Heart left ventricle (tissue), 16 donors: ENCODE measurements at places on chromosomes 2 and 18.

DNA sequence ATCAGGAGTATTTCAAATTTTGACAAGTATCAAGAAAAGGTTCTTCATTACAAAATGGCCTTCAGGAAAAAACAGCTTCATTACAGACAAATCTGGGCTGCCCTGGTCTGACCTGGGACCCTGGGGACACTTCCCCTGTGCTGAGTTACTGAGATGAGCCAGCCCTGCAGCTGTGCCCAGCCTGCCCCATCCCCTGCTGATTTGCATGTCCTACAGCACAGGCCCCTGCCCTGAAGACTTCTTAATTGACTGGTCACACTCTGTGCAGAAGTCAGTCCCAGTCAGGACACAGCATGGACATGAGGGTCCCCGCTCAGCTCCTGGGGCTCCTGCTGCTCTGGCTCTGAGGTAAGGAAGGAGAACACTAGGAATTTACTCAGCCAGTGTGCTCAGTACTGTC is 235.1 kb downstream of the ANKRD36B start:
- no peak for DNase-seq
- no peak overlapping the region for H3K4me3 ChIP-seq
- no peak overlapping the region for H3K27ac ChIP-seq

- no peaks in the 10 kb centered on the region for H3K27me3 ChIP-seq
- peaks cover 58% of the 10 kb centered on the region for H3K4me1 ChIP-seq
- no peak overlapping the region for H3K27ac ChIP-seq
- DNase-seq, result no peak
These were observed 84.4 kb downstream of the DGKD start for GRCh38 chr2:233438573-233439147.

DNA sequence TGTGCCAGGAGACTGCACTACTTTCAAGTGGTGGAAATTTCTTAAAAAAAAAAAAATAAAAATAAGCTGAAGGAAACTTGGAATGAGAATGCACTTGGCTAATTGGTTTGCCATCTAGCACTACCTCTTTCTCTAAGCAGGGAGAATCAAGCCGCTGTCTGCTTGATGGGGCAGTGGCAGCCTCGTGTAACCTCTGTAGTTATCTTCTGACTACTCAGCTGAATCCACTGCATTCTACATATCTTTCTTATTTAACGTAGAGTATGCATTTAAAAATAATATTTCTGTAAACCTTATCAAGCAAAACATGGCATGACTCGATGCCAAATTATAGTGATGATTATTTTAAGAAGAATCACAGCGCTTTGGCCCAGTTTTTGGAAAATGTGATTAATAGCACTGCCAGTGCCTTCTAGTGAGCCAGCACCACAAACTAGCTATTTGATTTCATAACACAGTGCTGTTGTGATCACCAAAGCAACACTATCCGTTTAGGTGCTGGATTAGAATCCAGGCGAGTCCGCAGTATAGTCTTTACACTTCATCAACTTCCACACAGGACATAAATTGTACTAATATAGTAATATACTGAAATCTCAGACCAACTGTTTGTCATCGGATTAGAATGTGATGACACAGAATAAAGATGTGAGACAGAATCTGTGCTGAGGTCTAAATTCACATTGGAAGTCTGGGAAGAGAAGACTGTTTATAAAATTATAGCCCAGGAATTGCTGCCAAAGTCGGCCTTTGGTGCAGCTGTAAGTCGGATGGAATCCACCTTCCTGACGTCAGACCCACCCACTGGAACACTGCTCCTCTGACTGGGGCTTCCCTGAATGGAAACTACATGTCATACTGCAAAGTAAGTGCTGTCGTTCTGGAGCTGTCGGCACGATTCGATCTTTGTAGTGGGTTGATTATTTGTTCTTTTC is 136.5 kb upstream of the ETAA1 start:
- no peaks in the 10 kb centered on the region for H3K4me1 ChIP-seq
- H3K27ac ChIP-seq, result peak overlapping the region; percentile 20
- peak; percentile 86 for DNase-seq
- no peaks in the 10 kb centered on the region for H3K27me3 ChIP-seq
- H3K4me3 ChIP-seq, result no peak overlapping the region

DNA sequence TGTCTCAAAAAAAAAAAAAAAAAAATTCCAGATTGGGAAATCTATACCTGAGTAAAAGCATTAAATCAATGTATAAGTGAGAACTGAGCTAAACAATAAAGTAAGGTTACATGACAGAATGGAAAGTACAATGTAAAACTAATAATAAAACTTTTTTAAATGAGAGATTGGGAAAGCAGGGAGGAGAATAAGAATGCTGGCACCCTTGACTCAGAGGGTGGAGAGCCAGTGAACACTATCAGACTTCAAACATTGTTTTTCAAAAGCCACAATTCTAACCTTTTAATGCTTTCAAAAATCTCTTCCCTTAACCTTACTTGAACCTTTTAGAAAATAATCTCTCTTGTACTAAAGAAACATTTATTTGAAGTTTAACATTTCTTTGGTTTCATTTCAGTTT is 63.5 kb downstream of the TBC1D8 start:
- H3K36me3 ChIP-seq, result peaks cover 12% of the 10 kb centered on the region
- no peaks in the 10 kb centered on the region for H3K27me3 ChIP-seq
- DNase-seq, result no peak
- H3K4me1 ChIP-seq, result peaks cover 10% of the 10 kb centered on the region
- no peak overlapping the region for H3K27ac ChIP-seq

DNA sequence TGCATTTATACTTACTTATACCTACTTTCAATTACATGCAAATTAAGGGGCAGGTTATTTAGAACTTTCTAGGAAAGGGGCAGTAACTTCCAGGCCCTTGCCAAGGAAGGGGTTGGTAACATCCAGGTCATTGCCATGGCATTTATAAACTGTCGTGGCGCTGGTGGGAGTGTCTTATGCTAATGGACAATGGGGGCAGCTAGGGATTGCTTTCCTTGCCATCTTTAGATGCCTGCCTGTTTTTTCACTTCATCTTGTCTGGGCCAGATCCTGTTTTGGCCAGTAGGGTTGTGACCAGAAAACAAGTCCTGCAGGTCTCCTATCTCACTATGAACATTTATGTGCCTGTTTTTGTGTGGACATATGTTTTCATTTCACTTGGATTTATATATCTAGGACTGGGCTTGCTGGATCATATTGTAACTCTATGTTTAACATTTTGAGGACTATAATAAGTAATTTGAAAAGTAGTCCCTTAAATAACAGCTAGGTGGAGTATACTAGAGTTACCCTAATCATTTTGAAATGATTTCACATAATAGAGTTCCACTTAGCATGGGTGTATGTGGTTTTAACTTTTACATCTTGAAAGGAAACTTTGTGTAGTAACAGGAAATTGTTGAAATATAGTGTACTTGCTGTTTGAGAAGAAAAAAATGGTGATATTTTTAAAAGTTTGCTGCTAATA is 56.1 kb downstream of the LCLAT1 start:
- DNase-seq, result no peak
- H3K27me3 ChIP-seq, result no peaks in the 10 kb centered on the region
- H3K36me3 ChIP-seq, result no peaks in the 10 kb centered on the region
- no peak overlapping the region for H3K4me3 ChIP-seq

DNA sequence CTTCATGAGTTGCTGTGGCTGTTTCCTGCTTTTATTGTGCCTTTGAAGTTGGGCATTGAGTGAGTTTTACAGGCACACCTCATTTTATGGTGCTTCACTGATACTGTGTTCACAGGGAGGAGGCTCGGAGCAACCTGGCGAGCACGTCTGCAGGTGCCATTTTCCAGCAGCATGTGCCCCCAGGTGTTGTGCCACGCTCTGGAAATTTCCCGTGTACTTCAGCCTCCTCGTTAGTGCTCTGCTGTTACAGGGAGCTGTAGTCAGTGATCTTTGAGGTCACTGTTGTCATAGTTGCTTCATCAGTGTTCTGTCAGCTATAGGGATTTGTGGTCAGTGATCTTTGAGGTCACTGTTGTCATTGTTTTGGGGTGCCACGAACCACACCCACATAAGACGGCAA is 20.1 kb downstream of the CTDP1 start:
- no peak overlapping the region for H3K27ac ChIP-seq
- H3K4me3 ChIP-seq, result no peak overlapping the region
- H3K27me3 ChIP-seq, result no peaks in the 10 kb centered on the region

- no peak overlapping the region for H3K4me3 ChIP-seq
- no peaks in the 10 kb centered on the region for H3K4me1 ChIP-seq
- H3K27me3 ChIP-seq, result peaks cover 9% of the 10 kb centered on the region
These were observed 27.0 kb downstream of the TMEM200C start for GRCh38 chr18:5868218-5868854.

GRCh38 chr2:86243272-86243671 is 44.0 kb downstream of the MRPL35 start:
- no peak overlapping the region for H3K27ac ChIP-seq
- H3K36me3 ChIP-seq, result peaks cover 2% of the 10 kb centered on the region
- no peaks in the 10 kb centered on the region for H3K27me3 ChIP-seq
- H3K4me3 ChIP-seq, result no peak overlapping the region

DNA sequence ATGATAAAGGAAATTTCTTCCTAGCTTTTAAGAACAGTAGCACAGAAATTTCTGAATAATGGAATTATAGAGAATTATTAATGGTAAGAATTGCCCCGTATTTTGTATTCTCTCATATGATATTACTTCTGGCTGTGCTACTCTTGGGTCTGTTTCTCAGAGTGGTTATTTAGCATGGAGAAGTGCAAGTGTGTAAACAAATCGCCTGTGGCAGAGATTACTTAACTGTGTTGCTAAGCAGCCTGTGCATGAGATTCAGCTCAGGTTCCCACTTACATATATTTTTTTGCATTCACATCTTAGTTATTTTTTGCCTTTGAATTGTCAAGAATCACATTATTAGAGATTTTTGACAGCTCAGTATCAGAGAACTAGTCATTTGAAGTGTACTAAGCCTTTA is 80.1 kb upstream of the NFATC1 start:
- DNase-seq, result no peak
- no peak overlapping the region for H3K27ac ChIP-seq
- no peak overlapping the region for H3K4me3 ChIP-seq
- no peaks in the 10 kb centered on the region for H3K27me3 ChIP-seq

GRCh38 chr2:45750001-45750400 is 98.5 kb downstream of the PRKCE start:
- no peaks in the 10 kb centered on the region for H3K27me3 ChIP-seq
- no peak overlapping the region for H3K4me3 ChIP-seq
- no peak overlapping the region for H3K27ac ChIP-seq
- no peaks in the 10 kb centered on the region for H3K36me3 ChIP-seq
- no peaks in the 10 kb centered on the region for H3K4me1 ChIP-seq
- no peak for DNase-seq

DNA sequence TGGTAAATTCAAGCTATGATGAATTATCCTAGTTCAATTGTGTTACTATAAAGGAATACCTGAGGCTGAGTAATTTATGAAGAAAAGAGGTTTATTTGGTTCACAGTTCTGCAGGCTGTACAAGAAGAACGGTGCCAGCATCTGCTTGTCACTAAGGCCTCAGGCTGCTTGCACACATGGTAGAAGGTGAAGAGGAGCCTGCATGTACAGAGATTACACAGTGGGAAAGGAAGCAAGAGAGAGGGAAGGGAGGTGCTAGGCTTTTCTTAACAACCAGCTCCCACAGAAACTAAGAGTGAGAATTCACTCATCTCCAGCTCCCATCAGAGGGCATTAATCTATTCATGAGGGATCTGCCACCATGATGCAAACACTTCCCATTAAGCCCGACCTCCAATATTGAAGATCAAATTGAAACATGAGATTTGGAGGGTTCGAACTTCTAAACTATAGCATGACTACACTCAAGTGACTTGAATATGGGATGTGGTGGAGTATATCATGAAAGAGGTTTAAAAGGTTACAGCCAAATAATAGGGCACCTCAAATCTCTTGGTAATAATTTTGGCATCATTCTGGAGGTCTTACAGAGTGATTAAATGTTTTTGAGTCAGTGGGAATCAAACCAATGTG is 58.4 kb upstream of the ETAA1 start:
- DNase-seq, result no peak
- H3K36me3 ChIP-seq, result no peaks in the 10 kb centered on the region
- H3K27me3 ChIP-seq, result no peaks in the 10 kb centered on the region
- no peaks in the 10 kb centered on the region for H3K4me1 ChIP-seq

GRCh38 chr2:46548521-46549144 is 69.3 kb downstream of the TMEM247 start:
- no peaks in the 10 kb centered on the region for H3K27me3 ChIP-seq
- peak overlapping the region; percentile 58 for H3K27ac ChIP-seq
- peaks cover 63% of the 10 kb centered on the region for H3K36me3 ChIP-seq
- peaks cover 70% of the 10 kb centered on the region for H3K4me1 ChIP-seq
- peak overlapping the region; percentile 16 for H3K4me3 ChIP-seq
- no peak for DNase-seq

DNA sequence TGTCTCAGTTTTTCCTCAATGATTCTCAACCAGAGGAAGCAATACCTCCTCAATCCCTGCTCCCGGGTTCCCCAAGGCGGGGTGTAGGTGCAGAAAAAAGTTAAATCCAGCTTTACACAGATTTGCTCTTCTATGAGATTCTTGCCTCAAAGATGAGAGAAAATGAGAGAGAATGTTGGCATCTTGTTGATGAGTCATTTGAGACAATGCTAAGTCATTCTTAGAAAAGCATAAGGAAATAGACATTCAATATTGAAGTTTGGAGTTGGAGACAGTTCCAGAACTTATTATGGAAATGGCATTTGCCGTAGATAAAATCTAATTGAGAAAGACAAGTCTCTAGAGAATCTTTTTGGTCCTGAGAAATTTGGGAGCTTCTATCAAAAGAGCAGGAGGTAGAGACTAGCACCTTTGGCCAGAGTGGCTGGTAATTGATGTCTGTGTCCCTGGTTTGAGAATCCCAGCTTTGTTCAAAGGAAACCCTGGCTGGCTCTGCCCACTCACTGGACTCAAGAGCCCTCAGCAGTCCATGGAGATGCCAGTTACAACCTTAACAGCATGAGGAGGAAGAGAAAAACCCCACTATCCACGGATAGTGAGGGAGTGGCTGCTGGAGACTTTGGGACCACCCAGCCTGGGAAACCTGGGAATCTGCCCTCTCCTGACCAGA is 181.2 kb downstream of the FAM124B start:
- no peaks in the 10 kb centered on the region for H3K27me3 ChIP-seq
- no peak overlapping the region for H3K4me3 ChIP-seq
- no peaks in the 10 kb centered on the region for H3K36me3 ChIP-seq

DNA sequence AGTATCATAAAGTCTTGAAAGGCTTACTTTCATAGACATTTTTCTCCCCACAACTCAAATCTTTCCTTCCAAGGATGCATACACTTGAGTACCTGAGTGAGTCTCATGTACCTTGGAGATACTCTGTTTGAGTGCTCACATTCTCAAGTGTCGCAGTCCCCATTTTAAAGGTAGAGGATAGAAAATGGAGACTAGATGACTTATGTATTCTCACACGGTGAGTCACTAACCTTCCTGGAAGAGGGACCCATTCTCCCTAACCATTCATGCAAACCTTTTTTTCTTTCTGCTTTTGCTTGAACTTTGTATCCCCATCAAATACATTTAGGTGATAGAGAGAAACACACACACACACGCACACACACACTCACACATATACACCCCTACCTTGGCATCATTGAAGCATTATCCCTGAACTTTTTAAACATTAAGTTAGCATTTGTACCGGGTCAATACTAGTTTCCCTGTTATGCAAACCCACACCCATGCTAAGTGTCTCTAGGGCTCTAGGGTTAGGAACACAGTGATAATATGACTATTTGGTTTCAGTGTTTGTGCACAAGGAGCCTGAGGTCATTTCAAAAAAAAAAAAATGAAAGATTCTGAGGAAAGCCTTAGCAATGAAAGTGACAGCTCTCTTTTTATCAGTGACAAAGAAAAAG is 236.2 kb downstream of the IKZF2 start:
- DNase-seq, result no peak
- H3K36me3 ChIP-seq, result no peaks in the 10 kb centered on the region
- H3K4me1 ChIP-seq, result no peaks in the 10 kb centered on the region
- no peaks in the 10 kb centered on the region for H3K27me3 ChIP-seq
- H3K27ac ChIP-seq, result no peak overlapping the region
